ENCODE measurements at places on chromosomes 1 and 21.

DNA sequence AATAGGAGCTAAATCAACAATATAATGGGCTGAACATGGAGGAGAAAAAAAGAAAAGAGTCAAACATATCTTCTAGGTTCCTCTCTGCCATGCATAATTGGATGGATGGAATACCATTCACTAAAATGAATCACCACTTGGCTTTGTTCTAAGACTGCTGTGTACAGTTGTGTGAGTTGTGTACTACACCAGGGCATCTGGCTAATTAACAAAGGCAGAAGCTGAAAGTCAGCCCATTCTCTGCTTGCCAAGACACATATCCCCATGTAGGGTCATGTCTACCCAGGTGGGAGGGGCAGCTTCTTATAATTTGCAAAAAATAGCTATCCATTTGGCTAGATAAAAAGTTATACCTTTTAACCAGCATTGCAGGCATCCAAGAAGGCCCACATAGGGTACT is 21.0 kb downstream of the JUN start:
- no peak for DNase-seq

GRCh38 chr1:76892675-76893074 is 25.4 kb downstream of the ST6GALNAC5 start:
- no peak for DNase-seq

DNA sequence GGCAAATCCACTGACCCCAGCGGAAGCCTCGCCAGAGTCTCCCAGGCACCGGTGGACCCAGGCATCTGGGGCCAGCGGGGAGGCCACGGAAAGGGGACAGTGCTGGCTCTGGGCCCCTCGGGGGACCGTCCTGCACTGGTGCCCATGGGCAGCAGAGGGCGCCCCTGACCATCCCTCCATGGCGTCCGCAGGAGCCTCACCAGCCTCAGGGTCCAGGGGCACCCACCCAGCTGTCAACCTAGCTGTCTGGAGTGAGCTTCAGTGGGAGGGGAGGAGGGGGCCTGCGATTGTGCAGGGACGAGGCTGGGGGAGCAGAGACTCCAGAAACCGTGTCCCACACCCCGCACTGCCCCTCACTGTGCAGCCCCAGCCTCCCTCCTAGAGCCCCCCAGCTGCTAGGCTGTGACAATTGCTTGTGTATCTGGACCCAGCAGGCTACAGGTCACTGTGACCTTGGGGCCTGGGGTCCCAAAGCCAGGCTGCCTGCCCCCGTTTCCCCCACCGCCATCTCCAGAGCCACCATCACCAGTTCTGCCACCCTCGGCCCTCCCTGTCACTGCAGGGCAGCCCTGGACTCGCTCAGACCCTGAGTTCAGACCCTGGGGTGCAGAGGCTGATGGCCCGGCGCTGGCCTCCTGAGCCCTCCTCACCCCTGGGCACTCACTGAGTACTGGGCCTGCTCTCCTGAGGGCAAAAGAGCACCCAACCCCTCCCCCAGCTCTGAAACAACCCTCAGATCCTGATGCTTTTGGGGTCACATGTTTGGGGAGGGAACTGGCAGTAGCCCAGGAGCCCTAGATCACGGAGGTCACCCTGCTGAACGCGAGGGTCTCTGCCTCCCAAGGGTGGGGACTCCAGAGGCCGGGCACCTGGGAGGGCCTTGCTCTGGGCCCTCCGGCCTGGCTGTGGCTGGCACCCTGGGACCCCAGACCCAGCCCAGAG is 10.6 kb upstream of the COL6A1 start:
- peak; percentile 61 for DNase-seq

DNA sequence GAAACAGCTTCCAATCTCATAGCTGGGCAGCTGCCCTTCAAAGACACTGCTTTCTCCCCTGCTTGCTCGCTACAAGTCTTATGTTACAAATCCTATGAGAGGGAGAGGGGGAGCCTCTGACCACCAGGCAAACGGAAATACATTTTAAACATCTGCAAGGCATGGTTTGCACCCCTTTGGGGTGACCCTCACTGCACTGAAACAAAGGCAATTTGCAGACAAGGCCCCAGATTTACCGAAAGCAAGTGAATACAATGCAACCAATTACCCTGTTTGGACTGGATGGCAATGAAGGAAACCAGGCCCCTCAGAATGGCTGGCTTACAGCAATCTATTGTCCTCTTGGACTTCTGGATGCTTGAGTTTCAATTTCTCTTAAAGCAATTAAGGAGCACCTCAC is 11.8 kb upstream of the ATP13A2 start:
- DNase-seq, result no peak

DNA sequence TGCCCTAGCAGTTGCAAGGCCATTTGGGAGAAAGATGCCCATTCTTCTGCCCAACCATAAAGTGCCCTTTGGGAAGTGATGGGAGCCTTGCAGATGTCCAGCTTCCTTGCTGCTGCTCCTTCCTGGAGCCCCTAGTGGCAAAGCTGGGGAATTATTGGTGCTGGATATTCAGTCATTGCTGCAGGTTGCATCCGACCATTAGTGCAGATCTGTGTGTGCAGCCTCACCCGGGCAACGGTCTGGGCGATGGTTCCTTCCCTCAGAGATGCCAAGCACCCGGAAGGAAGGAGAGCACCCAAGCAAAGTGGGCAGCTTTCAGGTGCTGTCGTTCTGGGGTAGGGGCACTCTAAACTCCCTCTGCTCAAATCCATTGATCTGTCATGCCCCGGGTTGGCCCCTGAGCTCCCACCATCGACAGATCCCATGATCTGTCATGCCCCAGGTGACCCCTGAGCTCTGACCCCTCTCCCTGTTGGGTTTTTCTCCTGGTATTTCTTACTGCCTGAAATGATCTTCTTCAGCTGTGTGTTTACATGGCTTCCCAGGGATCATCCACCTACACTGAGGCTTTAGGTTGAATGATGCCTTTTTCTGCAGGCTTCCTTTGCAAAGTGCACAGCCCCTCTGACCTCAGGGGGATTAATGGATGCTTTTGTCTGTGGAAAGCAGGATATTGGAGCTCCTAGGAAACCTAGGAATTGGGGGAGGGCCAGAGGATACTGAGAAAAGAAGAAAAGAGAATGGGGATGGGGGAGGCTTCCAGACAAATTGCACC is 467.5 kb downstream of the PTPRU start:
- peak; percentile 64 for DNase-seq

DNA sequence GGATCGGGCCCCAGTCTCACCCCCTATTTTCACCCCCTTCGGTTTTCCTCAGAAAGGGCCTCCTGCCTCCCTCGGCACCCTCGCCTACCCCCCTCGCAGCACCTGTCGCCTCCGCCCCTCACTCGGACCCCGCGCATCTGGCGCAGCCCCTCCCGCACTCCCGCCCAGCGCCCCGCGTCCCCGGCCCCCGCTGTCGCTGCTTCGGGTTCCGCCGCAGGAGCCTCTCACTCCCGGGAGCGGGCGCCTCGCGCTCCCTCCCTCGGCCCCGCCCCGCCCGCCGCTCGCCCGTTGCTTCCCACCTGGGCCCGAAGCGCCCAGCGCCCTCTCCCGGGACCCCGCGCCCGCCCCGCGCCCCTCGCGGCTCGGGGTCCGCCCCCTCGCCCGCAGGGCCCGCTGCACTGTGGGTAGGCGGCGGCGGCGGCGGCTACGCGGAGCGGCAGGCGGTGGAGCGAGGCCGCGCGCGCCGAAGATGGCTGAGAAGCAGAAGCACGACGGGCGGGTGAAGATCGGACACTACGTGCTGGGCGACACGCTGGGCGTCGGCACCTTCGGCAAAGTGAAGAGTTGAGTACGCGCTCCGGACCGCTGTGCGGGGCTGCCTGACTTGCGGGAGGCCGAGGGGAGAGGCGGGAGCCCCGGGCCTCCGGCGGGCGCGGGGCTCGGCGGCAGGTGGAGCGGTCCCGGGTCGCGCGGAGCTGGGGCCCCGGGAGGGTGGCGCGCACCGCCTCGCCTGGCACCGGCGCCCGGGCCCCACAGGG is at the start of gene PRKAA2:
TSS of gene PRKAA2 (plus strand) at position 396 of the 758 bp plus-strand sequence. CDS start at position 470, 74 bp downstream.
- DNase-seq, result peak; percentile 49

GRCh38 chr1:228794173-228794572 is 58.9 kb downstream of the RHOU start:
- DNase-seq, result no peak

DNA sequence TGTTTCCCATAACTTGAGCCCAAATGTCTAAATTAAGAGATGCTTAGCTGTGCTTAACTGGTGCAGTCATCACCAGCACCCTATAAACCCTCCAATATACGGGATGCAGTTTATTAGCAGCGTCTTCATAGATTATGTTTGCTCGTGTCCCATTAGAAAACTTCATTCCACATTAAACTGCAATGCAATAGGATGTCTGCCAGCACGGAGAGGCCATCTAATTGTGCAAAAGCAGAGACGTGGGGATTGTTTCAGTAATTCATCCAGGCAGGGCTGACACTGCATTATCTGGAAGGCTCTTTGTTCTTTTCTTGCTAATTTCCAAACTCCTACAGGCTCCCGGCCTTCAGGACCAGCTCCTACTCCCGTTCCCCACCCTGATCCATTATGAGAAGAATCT is 89.5 kb downstream of the CSMD2 start:
- DNase-seq, result no peak

- DNase-seq, result no peak
These were observed 93.8 kb upstream of the TMPRSS2 start for GRCh38 chr21:41601573-41602368.

DNA sequence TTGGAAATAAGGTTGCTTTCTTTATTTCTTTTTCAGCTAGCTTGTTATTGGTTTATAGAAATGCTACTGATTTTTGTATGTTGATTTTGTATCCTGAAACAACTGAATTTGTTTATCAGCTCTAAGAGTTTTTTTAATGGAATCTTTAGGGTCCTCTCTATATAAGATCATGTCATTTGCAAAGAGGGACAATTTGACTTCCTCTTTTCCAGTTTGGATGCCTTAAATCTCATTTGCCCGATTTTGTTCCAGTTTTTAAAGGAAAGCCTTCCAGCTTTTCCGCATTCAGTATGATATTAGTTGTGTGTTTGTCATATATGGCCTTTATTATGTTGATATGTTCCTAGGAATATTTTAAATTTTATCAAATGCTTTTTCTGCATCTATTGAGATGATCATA is 31.7 kb downstream of the SLC35A3 start:
- DNase-seq, result no peak

GRCh38 chr21:14405962-14406361 is 23.0 kb upstream of the HSPA13 start:
- no peak for DNase-seq

- DNase-seq, result peak; percentile 53
These were observed 9.5 kb downstream of the GPR37L1 start for GRCh38 chr1:202131956-202132821.

DNA sequence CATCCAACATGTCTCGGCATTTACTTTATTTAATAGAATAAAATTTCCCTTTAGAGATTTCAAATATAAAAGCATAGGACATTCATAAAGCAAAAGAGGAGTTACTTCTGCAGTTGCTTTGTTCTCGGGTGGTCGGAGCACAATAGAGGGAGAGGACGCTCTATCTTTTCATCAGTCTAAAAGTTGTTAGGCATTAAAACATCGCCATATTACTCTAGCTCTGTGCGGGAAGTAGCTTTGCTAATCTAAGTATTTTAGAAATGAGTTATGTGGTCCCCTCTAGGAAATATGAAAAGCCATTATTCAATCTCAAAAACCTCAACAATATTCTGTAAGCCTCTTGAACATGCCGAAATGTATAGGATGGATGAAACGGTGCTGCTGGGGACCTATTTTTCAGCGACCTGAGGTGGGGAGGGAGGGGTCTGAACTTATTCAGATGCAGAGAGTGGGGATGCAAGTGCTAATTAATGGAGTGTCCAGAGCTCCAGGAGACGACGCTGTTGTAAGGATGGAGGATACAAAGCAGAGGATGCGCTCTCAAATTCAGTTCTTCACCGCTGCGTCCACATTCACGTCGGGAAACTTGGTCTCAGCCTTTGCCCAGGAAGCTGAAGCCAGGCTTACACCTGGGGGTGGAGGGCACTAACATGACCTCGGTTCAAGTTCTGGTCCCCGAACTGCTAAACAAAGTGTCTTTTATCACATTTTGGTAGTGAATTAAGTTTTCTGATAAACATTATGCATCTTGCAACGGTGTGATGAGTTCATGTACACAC is 6.3 kb downstream of the CDKN2C start:
- DNase-seq, result peak; percentile 21

- DNase-seq, result peak; percentile 62
These were observed 17.1 kb downstream of the KIF21B start for GRCh38 chr1:201006450-201006849.

- DNase-seq, result no peak
These were observed 424.8 kb upstream of the ADGRL4 start for GRCh38 chr1:79431340-79431739.

GRCh38 chr1:149997585-149998262 is 12.8 kb downstream of the OTUD7B start:
- DNase-seq, result no peak

GRCh38 chr1:233090746-233091494 is 140.5 kb downstream of the NTPCR start:
- no peak for DNase-seq
